ENCODE measurements at places on chromosomes 3 and 15.

DNA sequence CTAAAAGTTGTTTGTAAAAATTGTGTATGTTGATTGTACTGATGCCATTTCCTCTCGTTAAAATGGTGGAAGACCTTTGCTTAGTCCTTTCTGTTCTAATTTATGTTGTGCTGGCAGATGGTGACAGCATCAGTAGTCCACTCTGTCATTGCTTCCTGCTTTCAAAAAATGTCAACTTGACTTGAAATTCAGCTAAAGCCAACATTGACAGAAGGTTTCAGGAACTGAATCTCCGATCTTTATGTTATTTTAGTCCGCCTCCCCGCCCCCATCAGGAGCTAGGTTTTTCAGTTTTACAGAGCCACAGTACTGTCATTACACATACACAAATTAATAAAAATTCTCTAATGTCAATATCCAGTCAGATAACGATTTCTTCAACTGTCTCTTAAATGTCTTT is 1.5 kb downstream of the CEP63 start:
- DNase-seq: no peak

DNA sequence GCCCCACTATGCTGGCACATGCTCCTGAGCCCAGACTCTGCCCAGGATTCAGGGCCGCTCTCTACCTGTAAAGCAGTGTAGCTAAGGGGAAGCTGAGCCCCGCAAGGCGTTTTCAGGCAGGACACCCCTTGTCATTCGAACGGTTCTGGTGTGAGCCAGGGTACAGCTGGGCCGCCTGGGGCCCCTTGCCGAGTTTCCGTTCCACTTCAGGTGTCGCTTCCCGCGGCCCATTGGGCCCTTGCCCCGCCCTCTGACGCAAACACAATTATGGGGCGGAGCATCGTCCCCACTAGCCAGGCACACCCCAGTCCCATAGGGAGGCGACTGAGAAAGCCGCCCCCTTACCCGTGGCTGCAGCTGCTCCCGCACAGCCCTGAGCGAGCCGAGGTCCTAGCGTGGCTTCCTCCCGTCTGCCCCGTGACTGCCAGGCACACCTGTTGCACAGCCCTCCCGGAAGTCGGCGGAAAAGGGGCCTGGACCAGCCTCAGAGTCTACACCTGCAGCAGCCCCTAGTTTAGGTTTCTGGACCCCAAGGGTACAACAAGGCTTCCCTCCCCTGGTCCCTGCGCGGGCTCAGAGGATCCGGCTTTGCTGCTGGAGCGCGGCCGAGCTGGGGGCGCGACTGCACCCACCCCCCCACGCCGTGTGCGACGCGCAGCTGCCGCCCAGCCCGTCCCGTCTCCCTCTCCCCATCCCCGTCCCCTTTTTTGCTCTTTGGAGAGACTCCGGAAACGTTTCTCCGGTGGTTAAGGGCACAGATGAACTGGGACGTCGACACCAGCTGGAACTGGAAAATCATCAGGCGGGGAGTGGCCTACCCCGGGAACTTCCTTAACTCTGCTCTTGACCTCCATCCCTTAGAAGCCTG is at the start of gene PLSCR2:
Gene PLSCR2, minus strand, starts transcription at position 412 of the 868 bp plus-strand sequence. CDS start 9,657 bp downstream, outside the sequence.
- no peak for DNase-seq

DNA sequence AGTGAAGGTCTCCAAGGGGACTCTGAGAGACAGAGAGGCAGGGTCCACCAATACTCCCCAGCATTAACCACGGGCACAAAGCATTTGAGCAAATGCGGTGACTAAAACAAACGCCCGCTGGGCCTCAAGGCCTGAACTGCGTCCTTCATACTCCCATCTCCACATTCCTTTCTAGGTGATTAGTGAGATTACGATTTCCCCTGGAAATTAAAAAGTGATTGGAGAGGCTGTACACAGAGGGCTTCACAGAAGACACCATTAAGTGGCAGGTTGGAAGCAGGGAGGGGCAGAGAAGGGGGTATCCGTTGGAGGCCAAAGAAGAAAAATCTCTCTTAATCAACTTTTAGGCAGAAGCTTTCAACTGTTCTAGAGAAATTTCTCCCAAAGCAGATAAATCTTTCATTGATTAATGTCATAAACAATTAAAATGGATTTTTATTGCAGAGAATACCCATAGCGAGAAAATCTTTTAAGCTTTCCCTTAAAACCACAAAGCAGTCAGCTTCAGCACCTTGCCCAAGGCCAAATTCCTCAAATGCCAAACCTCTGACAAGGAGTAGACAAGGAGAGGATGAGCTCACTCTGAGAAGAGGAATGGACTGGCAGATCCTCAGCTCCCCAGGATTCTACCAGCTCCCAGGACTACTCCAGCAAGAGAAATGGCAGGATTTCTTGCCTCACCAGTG is 38.2 kb downstream of the MB21D2 start:
- DNase-seq: peak; percentile 97

- no peak for DNase-seq
Observed at GRCh38 chr15:33963831-33964664, 4.2 kb upstream of the CHRM5 start.

DNA sequence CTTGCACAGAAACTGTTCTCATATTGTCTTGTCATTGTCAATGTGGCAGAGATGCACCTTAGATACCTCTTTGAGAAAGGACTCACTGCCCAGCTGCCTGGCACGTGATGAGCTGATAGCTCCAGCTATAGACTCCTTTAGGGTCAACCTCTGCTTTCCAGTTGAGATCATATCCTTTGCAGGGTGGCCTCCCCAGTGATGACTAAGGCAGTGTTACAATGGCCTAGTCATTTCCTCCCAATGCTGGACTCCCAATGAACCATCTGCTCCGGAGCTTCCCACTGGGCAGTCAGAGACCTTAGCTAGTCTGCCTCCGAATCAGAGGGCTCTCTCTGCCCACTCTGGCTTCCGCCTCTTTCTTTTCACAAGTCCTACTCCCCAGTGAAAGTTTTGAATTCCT is 79.5 kb downstream of the CHRD start:
- peak; percentile 28 for DNase-seq

DNA sequence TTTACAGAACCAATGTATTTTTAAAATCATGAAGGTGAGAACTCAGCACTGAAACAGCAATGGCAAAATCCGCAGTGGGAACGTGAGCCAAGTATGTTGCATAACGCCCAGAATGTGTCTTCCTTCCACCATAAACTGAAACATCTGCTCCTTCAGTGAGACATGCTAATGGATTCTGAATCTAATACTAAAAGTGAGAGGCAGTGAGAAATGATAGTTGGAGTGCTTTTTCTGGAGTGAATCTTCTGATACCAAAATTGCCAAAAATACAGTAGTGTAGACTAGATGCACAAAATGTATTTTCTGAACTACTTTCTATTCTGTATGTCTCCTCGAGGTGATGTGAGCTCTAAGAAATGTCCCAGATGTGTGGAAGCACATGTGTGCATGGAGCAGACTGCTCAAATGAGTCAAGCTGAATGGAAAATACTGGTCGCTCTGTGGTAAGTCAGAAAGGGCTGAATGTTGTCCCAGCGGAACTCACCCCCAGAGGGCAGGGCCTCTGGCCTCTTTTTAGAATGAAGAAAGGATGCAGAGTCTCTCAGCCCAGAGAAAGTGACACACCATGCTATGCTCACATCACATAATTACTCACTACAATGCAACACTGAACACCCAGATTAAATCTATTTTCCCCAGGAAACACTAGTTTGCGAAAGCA is 73.0 kb downstream of the ATP10A start:
- peak; percentile 74 for DNase-seq

- no peak for DNase-seq
Observed at GRCh38 chr15:84988909-84989644, 7.4 kb downstream of the PDE8A start.

GRCh38 chr3:129829640-129830039 is 63.9 kb downstream of the TMCC1 start:
- peak; percentile 94 for DNase-seq

- DNase-seq: no peak
Observed at GRCh38 chr15:70237626-70238025, 139.9 kb upstream of the TLE3 start.

DNA sequence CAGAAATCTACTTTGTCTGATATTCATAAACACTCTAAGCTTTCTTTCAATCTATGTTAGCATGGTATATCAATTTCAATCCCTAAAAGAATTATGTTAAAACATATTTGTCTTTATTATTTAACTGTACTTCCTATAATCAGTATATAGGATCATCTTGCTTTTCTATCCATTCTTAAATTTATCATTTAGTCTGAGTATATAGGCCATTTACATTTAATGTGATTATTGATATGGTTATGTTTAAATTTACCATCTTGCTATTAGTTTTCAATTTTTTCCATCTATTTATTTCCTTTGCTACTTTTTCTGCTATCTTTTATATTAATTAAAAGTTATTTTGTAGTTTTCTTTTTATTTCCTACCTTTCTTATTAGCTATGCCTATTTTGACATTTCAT is 174.8 kb upstream of the MBNL1 start:
- DNase-seq: no peak

- no peak for DNase-seq
Observed at GRCh38 chr15:83446904-83447709, at the start of gene SH3GL3. TSS of gene SH3GL3 (plus strand) at chr15:83447341. CDS start at chr15:83447534, 193 bp downstream.

DNA sequence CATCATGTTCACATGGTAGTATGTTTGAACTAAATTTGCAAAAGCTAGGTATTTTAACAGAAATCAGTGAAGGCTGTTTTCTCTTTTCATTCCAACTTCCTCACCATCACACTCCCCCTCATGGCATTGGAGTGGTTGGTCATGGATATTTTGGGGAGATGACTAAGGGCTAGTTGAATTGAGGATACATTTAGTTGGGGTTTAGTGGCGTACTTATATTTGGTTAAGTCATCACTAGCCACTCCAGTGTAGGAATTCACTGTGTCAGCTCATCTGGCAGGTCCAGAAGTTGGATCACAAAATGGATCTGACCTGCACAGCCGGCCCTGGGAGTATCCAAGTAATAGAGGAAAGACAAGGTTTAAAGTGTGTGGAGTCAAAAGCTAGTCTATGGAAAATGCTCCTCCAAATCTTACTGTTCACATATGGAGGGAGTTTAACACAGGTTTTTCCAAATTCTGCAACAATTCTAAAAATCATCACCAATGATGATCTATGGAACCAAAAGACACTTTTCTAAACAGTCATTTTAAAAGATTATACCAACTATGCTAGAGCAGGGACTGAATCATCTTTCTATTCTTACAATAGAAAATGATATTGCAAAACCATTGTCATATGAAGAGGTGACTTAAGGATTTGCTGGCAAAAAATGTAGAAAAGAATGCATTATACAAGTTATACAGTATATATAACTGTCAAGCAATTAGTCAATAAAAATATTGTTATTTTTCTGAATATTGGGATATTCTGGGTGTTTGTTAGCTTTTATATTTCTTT is 247.8 kb upstream of the PEX5L start:
- DNase-seq: no peak

GRCh38 chr3:73687106-73688004 is 62.6 kb upstream of the PDZRN3 start:
- DNase-seq: peak; percentile 46

DNA sequence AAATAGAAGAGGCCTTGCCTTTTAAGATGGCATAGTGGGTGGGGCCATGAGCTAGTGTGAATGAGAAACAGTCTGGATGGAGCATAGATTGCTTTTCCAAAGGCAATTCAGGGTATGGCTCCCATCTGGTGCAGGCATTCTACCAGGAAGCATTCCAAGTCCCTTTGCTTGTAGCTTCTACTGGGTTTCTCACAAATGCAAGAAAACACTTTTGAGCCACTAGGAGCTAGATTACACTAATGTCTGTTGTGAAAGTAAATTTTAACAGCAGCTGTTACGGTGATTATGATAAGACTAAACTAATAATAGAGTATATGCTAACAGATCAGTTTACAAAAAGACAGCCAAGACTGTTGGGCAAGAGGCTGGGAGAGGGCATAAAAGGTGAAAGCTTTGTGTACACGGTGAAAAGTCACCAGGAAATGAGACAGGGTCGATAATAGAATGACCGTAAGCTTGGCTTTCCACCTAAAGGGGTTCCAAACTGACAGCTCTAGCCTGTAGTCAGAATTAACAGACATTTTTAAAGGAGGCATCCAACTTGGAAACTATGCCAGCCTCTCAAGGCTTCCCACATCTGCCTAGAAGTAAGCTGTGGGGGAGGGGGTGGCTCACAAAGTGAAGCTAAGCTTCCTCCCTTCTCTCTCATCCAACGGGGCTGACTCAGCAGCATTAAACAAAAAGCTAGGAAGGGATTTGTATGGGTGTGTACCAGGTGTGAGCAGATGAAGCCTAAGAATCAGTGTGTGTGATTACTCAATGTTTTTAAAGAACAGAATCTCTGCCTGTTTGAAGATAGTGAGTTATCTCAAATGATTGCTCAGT is 61.1 kb upstream of the GPD1L start:
- peak; percentile 41 for DNase-seq

- DNase-seq: no peak
Observed at GRCh38 chr3:186236357-186237020, 125.5 kb downstream of the DGKG start.

DNA sequence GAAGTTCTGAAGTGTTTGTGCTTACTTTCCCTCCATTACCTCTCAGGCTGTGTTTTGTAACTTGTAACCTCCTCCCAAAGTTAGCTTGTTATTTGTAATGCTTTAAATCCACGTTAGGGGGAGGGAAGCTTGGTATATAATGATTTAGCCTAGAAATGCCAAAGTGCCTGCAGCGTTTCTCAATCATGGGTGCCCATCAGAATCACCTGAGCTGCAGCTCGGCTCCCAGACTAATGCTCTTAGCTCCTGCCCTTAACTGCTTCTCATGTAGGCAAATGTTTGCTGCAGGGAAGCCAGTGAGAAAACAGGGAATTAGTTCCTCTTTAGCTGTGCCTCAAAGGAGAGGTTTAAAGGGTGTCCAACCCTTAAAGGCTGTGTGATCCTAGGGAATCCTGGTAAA is 219.2 kb upstream of the NAALADL2 start:
- DNase-seq: no peak

GRCh38 chr3:197463279-197463678 is 92.5 kb downstream of the BDH1 start:
- no peak for DNase-seq

DNA sequence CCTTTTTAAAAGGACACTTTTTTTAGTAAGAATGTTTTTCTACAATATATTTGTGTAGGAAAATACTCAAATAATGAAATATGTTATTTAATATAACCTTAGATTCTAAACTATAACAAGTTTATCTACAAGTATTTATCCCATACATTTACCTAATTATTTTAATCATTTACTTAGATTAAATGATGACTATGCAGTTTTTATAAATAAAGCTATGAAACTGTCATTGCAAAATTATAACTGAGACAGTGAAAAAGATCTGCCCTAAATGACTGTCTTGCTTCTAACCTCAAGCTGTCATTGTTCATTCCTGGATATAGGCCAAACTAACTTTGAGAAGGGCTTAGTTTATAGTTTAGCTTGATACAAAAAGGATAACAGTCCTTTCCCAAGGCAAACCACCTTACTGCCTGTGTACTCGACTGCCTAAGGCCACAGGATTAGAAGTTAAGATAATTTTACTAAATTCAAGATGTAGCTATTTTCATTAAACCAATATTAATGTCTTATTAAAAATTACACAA is 84.1 kb downstream of the GLDN start:
- DNase-seq: no peak
